ENCODE measurements at places on chromosomes 13 and 19.
A peak's percentile ranks its signal among the peaks of the same experiment; 100 is the strongest.

DNA sequence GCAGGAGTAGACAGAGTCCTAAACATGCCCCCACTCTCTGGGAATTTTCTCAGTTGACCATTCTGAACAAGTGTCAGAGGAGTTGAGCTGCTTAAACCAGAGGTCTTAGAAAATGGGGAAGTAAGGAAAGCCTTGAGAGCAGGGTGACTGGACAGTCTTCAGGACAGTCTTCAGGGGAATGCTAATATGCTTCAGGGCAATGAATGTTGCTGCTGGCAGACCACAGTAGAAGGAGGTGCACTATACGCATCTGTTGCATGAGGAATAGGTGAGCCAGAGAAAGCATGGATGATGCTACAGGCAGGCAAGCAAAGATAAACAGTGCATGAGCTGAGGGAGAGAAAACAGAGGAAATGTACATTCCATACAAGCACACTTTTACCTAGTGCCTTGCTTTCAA is 196.6 kb upstream of the GPR12 start:
- DNase-seq = no peak

GRCh38 chr13:95074820-95075219 is 226.4 kb downstream of the ABCC4 start:
- no peak for DNase-seq

- DNase-seq = no peak
Measured at GRCh38 chr13:109361562-109362289, 424.7 kb downstream of the IRS2 start.

GRCh38 chr13:74796157-74796556 is 662.0 kb upstream of the KLF12 start:
- no peak for DNase-seq

DNA sequence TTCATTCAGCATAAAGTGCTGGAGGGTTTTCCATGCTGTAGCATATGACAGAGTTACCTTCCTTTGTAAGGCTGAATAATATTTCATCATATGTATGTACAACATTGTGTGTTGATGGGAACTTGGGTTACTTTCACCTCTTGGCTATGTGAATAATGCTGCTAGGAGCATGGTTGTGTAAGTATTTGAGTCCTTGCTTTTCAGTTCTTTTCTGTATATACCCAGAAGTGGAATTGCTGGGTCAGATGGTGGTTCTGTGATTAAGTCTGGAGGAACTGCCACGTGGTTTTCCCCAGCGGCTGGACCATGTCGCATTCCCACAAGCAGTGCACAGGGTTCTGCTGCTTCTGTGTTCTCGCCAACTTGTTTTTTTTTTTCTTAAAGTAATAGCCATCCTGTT is 101.2 kb upstream of the TEX29 start:
- no peak for DNase-seq

GRCh38 chr13:102873653-102874052 is 27.8 kb downstream of the ERCC5 start:
- no peak for DNase-seq

DNA sequence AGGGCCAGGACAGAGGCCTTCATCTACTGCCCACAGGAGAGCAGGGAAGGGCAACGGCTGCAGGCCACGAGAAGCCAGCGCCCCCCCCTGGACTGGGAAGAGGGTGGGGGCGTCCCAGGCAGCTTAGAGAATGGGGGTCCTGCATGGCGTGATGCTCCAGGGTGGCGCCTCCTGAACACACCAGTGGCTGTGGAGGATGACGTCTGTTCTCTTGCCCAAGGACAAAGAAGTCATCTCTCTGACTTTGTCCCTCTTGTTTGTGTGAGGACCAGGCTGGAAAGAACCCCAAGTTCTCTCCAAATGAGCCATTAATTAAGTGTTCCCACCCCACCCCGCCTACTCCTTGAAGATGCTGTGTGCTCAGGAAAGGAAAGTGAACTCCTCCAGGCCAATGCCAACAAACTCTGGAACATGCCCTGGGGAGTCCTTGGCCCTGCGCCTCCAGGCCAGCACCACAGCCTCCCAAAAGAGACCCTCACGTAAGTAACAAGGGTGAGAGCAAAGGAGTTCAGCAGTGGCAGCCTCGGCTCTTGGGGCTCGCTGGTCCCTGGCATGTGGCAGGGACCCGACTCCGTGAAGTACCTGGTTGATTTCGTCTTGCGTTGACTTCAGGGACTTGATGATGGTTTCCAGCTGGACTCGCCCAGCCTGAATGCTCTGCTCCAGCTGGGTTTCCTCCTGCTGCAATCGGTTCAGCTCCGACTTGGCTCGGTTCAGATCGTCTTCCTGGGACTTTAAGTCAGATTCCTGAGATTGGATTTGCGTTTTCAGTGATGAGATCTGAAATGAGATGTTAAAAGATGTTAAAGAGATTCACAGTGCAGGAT is 68.4 kb downstream of the EPS15L1 start:
- DNase-seq = no peak

DNA sequence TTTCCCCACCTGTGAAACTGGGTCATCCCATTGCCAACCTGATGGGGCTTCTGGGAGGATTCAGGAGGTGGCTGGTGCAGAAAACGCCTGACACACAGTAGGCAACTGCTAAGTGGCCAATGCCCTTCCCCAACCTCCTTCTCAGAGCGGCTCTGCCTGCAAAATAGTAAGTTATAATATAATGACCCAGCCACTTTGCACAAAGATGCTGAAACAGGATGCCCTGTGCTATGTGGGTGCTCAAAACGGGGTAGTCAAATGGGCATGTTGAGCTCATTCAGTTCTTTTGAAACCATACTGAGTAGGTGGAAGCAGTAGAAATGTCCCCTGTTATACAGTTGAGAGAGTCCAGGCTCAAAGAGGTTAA is 507 bp downstream of the MARCHF2 start:
- DNase-seq = no peak

DNA sequence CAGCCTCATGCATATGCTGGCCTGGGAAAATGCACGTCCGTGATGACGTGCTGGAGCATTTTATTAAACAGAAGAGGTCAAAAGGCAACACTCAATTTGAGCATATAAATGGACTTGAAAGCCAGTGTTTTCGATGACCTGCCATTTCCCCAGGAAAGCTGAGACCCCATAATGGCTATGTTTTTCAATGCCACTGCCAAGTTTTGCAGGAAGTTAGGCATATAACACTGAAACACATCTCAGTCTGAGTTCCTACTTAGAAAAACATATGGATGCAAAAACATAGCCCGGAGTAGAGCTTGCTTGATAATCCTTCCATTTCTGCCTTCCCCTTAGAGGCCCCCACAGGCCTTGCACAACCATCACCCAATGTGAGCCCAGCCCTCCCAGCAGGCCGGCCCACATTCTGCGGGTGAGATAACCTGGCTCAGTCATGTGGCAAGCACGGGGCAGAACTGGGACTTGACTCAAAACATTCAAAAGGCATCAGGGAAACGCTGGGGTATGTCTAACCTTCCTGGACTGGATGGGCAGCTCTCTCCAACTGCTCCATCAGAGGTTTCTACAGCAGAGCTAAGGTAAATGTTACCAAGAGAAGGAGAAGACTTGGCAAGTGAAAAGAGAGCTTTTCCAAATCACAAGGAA is 24.9 kb downstream of the EPS15L1 start:
- peak; percentile 24 for DNase-seq

DNA sequence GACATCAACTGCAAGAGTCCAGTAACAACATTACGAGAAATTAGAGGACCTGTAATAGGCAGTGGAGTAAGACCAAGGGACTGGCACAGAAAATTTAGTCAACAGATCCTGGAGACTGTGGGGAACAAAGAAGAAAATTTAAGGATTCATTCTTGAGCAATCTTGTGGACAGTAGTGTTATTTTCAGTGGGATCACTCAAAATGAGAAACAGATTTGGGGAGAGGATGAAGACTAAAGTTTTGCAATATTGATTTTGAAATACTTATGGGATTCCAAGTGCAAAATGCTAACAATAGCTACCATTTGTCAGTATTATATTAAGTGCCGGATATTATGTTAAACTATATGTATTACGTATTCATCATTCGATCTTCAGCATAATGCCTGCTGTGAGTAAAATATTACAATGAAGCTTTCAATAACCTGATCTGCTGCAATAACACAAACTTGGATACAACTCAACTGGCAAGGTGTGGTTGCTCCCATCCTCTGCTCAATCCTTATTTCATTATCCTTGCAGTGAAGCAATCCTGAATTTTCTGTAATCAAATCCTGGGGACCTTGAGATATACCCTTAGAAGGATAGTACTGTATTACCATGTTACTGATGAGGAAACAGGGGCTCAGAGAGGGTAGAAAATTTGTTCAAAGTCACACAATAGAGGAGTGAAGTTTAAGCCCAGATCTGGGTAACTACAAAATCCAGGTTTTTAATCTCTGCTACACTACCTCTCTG is 84.2 kb downstream of the SACS start:
- DNase-seq = no peak

- DNase-seq = no peak
Measured at GRCh38 chr13:92838786-92839185, 387.8 kb upstream of the GPC6 start.

DNA sequence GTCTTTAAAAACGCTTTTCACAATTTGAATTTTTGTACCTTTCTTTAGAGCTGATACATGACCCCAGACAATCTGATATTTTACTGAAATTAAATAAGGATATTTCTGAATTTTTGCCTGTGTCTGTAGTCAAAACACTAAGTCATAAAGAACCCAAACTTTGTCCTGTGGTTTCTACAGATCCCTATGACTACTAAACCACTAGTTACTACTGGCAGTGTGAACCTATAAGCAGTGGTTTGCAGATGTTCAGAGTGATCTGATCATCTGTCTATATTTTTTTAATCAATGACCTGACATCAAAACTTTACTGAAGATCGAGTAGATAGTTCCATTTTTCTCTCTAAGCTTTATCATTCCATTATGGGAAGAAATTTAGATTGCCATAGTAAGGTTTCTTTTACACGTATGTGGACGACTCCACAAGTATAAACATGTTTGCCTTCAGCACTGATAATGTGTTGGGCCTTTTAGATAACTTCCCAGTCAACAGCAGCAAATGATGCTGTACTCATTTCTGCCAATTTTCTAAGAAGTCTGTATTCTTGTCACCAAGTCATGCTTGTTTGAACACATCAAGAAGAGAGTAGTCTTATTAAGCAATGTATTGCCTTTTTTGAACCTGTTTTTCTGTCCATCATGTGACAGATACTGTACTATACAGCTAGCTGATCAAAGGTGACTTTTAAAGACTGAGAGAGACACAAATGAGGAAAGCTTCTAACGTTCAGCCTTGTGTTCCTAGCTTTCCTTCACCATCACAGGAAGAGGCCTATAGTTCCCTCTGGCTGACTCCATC is 21.8 kb downstream of the POLR1D start:
- DNase-seq = no peak

GRCh38 chr13:76672420-76672819 is 213.8 kb downstream of the KCTD12 start:
- no peak for DNase-seq

GRCh38 chr13:112522578-112522977 is 65.4 kb downstream of the TUBGCP3 start:
- DNase-seq = no peak

DNA sequence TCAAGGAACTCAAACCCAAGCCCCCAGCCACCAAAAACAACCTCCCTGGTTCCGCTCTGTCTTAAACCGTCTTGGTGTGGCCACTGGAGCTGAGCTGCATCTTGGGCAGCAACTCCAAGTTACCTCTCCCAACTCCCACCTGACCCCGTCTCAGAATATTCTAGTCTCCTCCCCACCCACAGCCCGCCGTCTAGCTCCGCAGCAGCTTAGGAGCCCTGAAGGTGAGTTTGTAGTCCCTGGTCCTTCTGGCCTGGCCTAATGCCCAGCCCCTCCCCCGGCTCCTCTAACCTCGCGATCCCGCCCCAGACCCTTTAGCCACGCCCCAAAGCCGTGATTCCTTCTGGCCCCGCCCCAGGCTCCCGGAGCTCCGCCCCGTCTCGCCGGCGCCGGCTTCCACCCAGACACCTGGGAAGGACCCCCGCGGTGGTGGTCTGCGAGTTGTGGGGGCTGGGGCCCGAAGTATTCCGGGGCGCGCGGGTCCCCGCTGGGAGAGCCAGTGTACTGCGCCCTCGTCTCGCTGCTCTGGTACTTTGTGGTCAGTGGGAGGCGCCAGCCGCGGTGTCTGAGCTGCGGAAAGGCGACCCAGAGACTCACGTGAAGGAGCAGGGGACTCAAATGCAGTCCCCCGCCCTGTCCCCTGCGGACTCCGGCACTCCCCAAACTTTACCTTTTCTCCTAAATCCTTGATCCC is 2.5 kb upstream of the LHB start:
- peak; percentile 33 for DNase-seq

- no peak for DNase-seq
Measured at GRCh38 chr19:29172302-29172701, 40.6 kb downstream of the UQCRFS1 start.

Measured in stimulated activated CD8-positive, alpha-beta memory T cell treated with anti-CD3 and anti-CD28 coated beads, Interleukin-2, amount 100 ng/mL, for 1 hour (primary cell).